ENCODE measurements at places on chromosomes 2 and 18.

- no peak for DNase-seq
Measured at GRCh38 chr2:80117401-80117800, 187.2 kb downstream of the LRRTM1 start.

DNA sequence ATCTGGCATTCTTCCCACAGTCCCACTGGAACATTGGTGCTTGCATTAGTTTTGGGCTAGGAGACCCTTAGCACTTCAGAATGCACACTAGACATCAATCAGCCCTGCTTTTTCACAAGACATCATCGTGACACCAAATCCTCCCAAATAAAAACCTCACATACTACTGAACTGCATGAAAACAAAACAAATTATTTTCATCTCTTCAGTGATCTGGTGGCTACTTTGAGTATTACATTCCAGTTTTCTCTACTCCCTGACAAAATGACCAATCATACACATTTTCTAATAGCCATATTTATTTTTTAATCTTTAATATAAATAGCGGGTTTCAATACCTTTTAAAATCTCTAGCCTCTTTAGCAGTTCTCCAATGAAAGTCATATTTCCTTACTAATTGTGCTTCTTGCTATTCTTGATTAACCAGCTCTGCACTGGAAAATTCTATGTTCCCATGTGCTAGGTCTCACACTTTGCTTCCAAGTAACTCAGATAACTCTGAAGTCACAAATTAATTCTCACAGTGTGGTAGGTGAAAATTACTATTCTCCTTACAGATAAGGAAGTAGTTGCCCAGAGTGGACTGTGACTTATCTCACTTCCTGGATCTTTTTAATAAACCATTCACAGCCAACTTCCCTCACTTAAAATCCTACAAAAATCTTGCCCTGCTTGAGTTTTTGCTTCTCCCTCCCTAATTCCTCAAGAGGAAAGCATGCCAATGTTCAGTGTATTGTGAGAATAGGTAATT is 82.5 kb upstream of the EPB41L3 start:
- no peak for DNase-seq

- DNase-seq, result no peak
Measured at GRCh38 chr18:76538846-76539245, 43.8 kb upstream of the ZNF516 start.

- no peak for DNase-seq
Measured at GRCh38 chr2:26838121-26838906, 9.6 kb upstream of the DPYSL5 start.

- DNase-seq, result no peak
Measured at GRCh38 chr2:180707175-180707883, 273.1 kb upstream of the UBE2E3 start.

DNA sequence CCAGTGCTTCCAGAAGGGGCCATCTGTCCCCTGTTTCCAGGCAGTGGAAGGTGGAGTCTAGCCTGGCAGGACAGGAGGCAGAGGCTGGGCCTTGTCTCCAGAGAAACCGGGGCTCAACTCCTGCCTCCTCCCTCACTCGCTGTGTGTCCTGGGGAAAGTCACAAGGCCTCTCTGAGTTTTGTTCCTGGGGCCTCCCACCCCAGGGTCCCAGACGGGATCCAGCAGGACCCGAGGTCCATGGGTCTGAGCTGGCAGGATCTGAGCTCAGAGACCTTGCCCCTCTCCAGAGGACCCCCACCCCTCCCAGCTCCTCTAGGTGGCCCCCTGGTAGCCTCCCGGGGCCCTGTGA is 72.2 kb upstream of the TAF1B start:
- DNase-seq, result no peak

- no peak for DNase-seq
Measured at GRCh38 chr2:20235655-20236305, 10.8 kb upstream of the SDC1 start.

DNA sequence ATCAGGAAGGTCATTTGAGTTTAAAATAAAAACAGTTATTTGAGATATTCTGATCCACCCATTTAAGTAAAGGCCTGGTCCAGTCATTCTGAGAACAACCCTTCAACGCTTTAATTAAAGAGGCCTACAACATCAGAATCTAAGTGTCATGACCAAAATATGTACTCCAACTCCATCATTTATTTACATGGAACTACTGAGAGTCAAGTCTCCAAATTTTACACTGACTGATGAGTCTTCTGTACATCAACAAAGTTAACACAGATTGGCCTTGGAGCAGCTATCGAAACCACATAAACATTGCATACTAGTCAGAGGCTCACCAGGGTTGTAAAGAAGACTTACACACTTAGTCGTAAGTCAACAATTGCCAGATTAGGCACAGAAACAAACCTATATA is 37.1 kb downstream of the PIEZO2 start:
- DNase-seq, result no peak

- DNase-seq, result peak; percentile 32
Measured at GRCh38 chr2:224646242-224646846, 61.2 kb upstream of the CUL3 start.

- DNase-seq, result no peak
Measured at GRCh38 chr2:191167766-191168165, 17.0 kb upstream of the STAT4 start.

DNA sequence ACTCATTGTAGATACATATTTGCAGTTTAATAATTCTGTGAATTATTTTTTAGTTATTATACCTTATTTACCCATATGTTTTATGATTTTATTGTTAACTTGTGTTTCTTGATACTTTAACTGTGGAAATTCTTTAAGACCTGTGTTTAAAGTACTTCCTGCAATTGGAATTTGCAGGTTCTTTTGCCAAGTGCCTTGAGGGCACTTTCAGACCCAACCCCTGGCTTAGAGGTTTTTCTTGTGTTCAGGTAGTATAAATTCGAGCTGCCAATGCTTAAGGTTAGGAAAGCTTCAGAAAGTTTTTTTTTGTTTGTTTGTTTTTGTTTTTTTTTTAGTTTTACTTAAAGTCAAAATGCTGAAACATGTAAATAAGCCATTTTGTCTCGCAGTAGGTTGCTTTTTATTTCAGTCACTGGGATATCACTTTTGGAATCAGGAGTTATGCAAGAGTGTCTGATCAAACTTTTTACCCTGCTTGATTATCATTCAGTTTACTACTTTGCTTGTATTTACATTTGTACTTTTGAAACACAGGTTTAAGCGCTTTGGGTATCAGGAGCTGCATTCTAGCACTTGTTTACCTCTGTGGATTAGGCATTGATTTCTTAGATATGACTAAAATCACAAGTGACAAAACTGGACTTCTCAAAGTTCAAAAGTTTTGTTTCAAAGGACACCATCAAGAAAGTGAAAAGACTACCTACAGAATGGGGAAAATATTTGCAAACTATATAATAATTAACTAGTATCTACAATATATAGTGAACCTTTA is 31.8 kb downstream of the TDRD15 start:
- no peak for DNase-seq

GRCh38 chr2:171878481-171878993 is 15.5 kb downstream of the SLC25A12 start:
- DNase-seq, result no peak

- DNase-seq, result no peak
Measured at GRCh38 chr2:179376881-179377280, 112.2 kb upstream of the SESTD1 start.

DNA sequence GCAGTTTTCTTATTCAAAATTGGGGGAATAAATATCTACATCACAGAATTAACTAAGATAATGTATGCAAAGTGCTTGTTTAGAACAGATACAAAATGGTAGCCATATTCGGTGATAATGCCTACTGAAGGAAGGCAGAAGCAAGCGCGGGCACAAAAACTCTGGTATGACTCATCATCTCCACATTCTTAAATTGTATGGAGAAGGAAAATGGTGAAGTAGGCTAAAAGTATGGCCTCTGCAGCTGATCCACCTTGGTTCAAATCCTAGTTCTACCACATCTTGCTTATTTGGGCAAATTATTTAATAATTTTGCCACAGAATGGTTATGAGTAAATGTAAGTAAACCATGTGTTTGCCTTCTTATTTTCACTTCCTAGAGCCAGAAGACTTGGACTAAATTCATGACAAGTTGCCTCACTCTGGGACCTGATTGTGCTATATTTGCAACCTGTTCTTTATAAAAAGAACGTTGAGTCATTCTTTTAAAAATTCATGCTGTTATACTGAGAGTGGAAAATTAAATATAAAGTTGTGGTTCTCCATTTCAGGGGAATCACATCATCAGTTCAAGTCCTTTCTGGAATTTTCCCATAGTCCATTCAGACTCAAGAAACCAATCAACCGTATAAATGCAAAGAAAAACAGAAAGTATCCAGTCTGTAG is 9.0 kb upstream of the CDK15 start:
- DNase-seq, result no peak

DNA sequence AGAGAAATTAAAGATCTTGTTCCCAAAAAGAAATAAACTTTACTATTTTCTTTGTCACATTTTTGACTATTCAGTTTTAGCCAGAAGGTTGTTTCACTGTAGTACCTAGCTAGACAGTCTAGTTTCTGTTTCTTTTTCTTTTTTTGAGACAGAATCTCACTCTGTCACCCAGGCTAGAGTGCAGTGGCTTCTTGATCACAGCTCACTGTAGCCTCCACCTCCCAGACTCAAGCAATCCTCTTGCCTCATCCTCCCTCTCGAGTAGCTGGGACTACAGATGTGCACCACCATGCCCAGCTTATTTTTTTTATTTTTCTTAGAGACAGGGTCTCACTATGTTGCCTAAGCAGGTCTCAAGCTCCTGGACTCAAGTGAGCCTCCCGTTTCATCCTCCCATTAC is 2.2 kb downstream of the RBM45 start:
- no peak for DNase-seq

- peak; percentile 22 for DNase-seq
Measured at GRCh38 chr2:12694990-12695774, 21.6 kb upstream of the TRIB2 start.

DNA sequence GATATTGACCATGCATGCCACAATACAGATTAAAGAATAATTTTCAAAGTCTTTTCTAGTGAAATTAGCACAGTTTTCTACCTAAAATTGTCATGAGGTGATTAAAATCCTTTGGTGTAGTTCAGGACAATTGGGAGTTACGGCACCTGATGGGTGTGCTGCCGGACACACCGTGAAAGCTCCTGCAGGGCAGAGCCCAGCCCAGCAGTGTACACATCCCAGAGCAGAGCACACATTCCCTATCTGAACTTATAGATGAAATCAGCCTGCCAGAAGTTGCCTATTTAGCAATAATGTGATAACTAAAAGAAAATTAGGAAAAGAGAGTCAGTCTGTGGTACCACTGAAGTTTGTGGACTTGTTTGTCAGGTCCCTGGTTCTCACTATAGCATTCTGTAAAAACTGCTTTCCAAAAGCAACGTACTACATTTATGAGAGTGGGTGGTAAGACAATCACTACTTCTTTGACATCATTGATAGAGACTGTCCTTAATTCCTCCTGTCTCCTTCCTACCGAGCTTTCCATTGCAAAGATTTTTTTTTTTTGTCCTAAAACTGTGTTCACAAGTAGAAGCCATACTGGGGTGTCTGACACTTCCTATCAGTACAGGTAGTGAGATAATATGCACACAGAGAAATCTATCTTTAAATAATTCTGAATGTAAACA is 3.4 kb downstream of the CYTIP start:
- DNase-seq, result no peak

- DNase-seq, result no peak
Measured at GRCh38 chr2:70939001-70939838, 3.5 kb downstream of the ATP6V1B1 start.

GRCh38 chr2:106095478-106096298 is 98.4 kb downstream of the UXS1 start:
- DNase-seq, result no peak

DNA sequence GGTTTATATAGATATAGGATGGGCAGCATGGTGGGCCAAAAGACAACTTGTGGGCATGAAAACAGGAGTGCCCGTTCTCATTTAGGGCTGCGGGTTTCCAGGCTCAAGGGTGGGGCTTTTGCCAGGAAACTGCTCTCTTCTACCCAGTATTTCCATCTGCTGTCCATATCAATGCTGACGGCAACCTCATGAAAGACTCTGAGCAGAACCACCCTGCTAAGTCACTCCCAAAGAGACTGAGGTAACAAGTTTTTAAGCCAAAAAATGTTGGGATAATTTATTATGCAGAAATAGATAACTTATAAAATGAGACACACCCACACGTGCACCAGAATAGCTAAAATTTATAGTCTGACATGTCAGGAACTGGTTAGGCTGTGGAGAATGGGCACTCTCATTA is 36.1 kb upstream of the MPPE1 start:
- no peak for DNase-seq

DNA sequence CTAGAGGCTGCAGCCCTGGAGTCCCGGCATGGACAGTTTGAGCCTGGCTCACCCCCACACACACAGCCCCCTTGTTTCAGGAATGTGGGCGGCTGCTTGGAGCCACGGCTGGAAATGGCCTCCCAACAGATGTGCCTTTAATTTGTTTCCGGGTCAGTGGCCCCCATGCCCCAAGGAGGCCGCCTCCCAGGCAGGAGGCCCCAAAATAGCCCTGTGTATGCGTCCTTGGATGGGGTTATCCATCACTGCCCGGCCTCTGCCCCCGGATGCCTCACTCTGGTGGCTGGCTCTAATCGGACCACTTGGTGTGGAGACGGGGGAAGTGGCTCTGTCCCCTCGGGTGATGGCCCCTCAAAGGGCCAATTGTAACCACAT is 151.9 kb upstream of the MYCN start:
- no peak for DNase-seq

- DNase-seq, result peak; percentile 39
Measured at GRCh38 chr2:75560022-75560767, 544 bp downstream of the EVA1A start.

DNA sequence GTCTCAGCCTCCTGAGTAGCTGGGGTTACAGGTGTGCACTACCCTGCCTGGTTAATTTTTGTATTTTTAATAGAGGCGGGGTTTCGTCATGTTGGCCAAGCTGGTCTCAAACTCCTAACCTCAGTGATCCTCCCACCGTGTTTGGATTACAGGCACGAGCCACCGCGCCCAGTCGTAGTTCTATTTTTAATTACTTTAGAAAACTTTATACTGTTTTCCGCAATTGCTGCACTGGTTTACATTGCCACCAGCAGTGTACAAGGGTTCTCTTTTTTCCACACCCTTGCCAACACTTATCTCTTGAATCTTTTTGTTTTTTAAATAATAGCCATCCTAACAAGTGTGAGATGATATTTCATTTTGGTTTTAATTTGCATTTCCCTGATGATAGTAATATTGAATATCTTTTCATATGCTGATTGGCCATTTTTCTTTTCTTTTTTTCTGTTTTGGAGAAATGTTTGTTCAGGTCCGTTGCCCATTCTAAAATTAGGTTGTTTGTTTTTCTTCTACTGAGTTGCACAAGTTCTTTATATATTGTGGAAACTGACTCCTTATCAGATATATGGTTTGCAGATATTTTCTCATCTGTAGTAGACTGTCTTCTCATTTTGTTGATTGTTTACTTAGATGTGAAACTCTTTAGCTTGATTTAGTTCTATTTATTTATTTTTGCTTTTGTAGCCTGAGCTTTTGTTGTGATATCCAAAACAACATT is 16.9 kb downstream of the ALMS1 start:
- DNase-seq, result no peak

DNA sequence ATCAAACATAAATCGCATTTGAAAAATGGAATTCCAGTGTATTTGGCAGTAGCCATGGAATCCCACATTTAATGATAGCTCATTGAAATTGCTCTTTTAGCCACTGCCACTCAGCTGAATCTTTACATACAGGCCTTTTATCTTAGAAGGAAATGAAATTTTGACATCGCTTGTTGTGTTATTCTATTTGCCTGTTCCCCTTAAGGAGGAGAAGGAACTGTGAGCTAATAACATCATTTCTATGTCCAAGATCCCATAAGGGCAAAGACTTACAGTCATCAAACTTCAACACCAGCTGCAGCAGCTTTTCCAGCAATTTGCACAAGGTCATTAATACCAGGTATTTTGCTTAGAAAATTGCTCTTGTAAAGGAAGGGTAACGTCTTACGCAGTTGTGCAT is 6.0 kb upstream of the PDCL3 start:
- DNase-seq, result no peak

- DNase-seq, result no peak
Measured at GRCh38 chr2:98708396-98709186, 22.3 kb downstream of the MGAT4A start.
